ENCODE measurements at places on chromosomes 4 and X.
A peak's percentile ranks its signal among the peaks of the same experiment; 100 is the strongest.

GRCh38 chrX:66164470-66164869 is 423 bp downstream of the HEPH start:
- no peak for DNase-seq

GRCh38 chr4:146333187-146333894 is 119.0 kb downstream of the REELD1 start:
- peak; percentile 28 for DNase-seq

DNA sequence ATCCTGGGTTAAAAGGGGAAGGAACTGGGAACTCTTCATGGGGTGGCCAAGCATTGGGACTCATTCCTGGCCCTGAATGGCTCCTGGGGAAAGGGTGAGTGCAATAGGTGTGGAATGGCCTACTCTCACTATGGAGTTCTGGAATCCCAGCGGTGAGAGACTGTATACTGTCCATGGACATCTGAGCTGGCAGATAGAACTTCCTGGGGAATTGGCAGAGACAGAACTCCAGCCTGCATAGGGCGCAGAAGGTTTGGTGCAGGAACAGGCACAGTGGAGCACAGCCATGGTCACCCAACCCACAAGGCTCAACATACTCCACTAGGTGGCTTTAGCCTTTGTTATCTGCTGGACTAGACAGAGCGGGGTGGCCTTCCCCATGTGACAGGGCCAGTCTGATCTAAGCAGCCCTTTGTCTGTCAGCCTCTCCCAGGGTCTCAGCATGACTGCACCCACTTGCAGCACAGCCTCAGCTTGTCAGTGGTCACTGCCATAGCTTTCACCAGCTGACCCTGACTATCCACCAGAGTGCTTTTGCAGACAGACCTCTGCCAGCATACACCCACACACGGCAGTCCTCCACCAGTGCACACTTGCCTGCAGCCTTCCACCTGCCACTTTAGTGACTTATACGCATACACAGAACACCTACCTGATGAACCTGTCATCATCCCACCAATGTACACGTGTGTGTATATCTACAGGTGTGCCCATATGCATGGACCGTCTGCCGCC is 48.4 kb downstream of the TECRL start:
- DNase-seq = no peak

DNA sequence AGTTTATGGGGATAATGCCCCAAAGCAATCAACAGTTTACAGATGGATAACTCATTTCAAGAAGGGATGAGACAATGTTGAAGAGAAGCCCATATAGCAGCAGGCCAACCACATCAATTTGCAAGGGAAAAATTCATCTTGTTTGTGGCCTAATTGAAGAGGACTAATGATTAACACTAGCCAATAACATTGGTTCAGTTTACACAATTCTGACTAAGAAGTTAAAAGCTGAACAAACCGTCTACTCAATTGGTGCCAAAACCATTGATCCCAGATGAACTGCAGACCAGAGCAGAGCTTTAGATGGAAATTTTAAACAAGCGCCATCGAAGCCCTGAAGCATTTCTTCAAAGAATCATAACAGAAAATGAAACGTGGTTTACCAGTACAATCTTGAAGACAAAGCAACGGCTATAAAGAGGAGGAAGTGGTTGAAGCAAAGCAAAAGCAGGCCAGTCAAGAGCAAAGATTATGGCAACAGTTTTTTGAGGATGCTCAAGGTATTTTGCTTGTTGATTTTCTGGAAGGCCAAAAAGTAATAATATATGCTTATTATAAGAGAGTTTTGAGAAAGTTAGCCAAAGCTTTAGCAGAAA is 20.5 kb upstream of the BLTP1 start:
- no peak for DNase-seq

- DNase-seq = peak; percentile 24
Measured at GRCh38 chr4:140049024-140049848, 104.7 kb downstream of the MAML3 start.
